ENCODE measurements at places on chromosomes 3 and 15.

GRCh38 chr3:71498543-71498942 lies 85.0 kb downstream of the FOXP1 start:
- no peak for DNase-seq

- DNase-seq, result no peak
Measured at GRCh38 chr3:42689421-42690014, 4.2 kb downstream of the KLHL40 start.

- peak; percentile 38 for DNase-seq
Measured at GRCh38 chr3:187855131-187855530, 109.9 kb upstream of the BCL6 start.

- no peak for DNase-seq
Measured at GRCh38 chr3:158728061-158728377, 4.2 kb downstream of the RARRES1 start.

DNA sequence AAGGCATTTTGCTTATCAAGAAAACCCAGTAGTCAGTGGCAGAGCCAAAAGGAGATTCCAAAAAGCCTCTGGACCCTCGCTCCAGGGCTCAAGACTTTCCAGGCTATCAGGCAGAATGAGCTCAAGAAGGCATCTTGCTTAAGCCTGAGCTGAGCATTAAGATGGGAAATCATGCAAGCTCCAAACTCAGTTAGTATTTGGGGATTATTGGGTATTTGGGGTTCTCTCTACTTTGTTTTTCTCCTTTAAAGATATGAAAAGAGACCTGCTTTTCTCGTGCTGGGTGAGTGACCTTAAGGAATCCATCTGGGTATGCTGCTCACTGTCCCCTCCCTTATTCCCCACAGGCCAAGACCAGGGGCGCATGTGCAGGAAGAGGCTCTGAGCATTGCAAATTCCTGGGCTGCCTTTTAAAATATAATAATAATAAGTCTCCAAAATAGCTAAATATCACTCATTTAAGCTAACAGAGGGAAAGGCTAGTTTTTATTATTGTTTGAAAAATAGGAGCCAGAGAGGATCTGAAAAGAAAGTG lies 75.4 kb upstream of the HACD2 start:
- DNase-seq, result no peak

DNA sequence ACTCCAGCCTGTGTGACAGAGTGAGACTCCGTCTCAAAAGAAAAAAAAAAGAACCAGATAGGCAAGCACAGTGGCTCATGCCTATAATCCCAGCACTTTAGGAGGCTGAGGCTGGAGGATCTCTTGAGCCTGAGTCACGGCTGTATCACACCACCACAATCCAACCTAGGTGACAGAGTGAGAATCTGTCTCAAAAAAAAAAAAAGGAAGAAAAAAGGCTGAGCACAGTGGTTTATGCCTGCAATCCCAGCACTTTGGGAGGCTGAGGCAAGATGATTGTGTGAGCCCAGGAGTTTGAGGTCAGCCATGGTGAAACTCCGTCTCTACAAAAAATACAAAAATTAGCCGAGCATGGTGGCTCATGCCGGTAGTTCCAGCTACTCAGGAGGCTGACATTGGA lies 5.6 kb upstream of the NICN1 start:
- no peak for DNase-seq

Measured in CD14-positive monocyte (primary cell).